ENCODE measurements at places on chromosomes 6 and 20. TPM values are rescaled to one million over a fixed set of nuclear protein-coding genes. Genes with fewer than 3 reads are reported as not detected.

Gene MARCKS
- 96.9 TPM for polyA plus RNA-seq

Gene MLN
- polyA plus RNA-seq, result 0.86 TPM

Gene TRDN
- polyA plus RNA-seq, result 0.39 TPM

Gene FIG4
- 11.8 TPM for polyA plus RNA-seq

Gene CDSN
- polyA plus RNA-seq, result not detected

Gene CCR6
- polyA plus RNA-seq, result 0.70 TPM

Gene CLVS2
- not detected for polyA plus RNA-seq

Gene SIRPD
- not detected for polyA plus RNA-seq

Gene PSMB9
- polyA plus RNA-seq, result 3.3 TPM

Gene CLPSL2
- polyA plus RNA-seq, result not detected

Gene PLG
- 86.4 TPM for polyA plus RNA-seq

Gene OPN5
- not detected for polyA plus RNA-seq

Gene C6orf52
- polyA plus RNA-seq, result 6.8 TPM

Gene FAM217A
- not detected for polyA plus RNA-seq

Gene CDC5L
- polyA plus RNA-seq, result 10.0 TPM

Gene PHACTR1
- 6.1 TPM for polyA plus RNA-seq

Gene ATP9A
- polyA plus RNA-seq, result 9.3 TPM

Gene SOBP
- 2.2 TPM for polyA plus RNA-seq

Gene VPS52
- polyA plus RNA-seq, result 42.5 TPM

Gene FOXC1
- polyA plus RNA-seq, result 1.1 TPM

Gene ESF1
- polyA plus RNA-seq, result 6.8 TPM

Gene PRRT1
- 4.0 TPM for polyA plus RNA-seq

Gene NKX2-4
- polyA plus RNA-seq, result not detected

Gene SNAI1
- 8.4 TPM for polyA plus RNA-seq

Gene CCDC170
- polyA plus RNA-seq, result 1.2 TPM

Gene CYP24A1
- not detected for polyA plus RNA-seq

Gene CTNNBL1
- 48.0 TPM for polyA plus RNA-seq

Gene RPS6KA2
- 34.8 TPM for polyA plus RNA-seq

Gene AVP
- polyA plus RNA-seq, result 1.2 TPM

Data from hepatocyte (in vitro differentiated cells).